ENCODE measurements at places on chromosomes 4 and X.

GRCh38 chrX:135327299-135327698 lies 18.0 kb downstream of the ETDC start:
- DNase-seq, result no peak

- DNase-seq, result no peak
Observed at GRCh38 chr4:73730292-73730691, 10.1 kb upstream of the CXCL8 start.

GRCh38 chrX:9609499-9609898 lies 144.6 kb downstream of the TBL1X start:
- DNase-seq, result no peak

- no peak for DNase-seq
Observed at GRCh38 chrX:936979-937769, 275.3 kb downstream of the CRLF2 start.

GRCh38 chr4:17797808-17798207 lies 12.7 kb downstream of the DCAF16 start:
- DNase-seq, result no peak

DNA sequence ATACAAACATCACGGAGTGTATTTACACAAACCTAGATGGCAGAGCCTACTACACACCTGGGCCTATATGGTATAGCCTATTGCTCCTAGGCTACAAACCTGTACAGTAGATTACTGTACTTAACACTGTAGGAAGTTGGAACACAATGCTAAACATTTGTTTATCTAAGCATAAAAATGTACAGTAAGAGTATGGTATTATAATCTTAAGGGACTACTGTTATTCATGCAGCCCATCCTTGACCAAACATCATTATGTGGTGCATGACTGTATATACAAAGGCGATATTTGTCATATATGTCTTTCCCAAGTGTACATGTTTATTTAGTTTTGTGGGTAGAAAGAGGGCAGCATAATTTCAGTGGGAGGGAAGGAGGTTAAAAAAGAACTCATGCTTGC lies 177.7 kb upstream of the FSTL5 start:
- DNase-seq, result no peak

- DNase-seq, result no peak
Observed at GRCh38 chr4:138789796-138790195, 225.8 kb upstream of the NOCT start.

GRCh38 chr4:124708517-124709300 lies 3.8 kb downstream of the ANKRD50 start:
- DNase-seq, result no peak

DNA sequence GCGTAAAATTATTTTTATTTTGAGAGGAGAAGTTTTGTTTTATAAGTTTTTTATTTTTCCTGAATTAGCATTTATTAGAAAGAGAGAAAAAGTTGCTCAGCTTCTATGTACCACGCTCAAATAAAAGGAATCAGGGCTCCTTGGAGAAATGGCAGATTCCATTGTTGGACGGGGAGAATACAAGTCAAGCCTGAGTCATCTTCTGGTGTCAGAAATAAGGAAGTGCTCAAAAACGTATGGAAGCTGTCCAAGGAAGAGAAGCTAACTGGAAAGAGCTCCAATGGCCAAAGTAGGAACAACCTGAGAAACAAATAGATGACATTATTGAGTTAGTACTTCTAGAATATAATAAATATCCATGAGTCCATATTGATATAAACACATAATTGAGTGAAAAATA lies 89.3 kb upstream of the NEIL3 start:
- no peak for DNase-seq

DNA sequence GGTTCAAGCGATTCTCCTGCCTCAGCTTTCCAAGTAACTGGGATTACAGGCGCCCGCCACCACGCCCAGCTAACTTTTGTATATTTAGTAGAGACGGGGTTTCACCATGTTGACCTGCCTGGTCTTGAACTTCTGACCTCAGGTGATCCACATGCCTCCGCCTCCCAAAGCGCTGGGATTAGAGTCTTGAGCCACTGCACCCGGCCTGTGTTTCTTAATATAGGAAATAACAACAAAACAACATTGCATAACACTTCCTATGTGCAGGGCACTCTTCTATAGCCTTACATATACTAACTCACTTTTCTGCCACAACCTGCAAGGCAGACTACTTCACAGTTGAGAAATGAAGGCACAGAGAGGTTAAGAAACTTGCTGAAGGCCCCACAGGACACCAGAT lies 12.8 kb upstream of the TMEM131L start:
- DNase-seq, result no peak

- DNase-seq, result no peak
Observed at GRCh38 chr4:110475881-110476818, at the start of gene ENPEP. ENPEP (plus strand) TSS chr4:110476155; CDS start chr4:110476415, 260 bp downstream.

DNA sequence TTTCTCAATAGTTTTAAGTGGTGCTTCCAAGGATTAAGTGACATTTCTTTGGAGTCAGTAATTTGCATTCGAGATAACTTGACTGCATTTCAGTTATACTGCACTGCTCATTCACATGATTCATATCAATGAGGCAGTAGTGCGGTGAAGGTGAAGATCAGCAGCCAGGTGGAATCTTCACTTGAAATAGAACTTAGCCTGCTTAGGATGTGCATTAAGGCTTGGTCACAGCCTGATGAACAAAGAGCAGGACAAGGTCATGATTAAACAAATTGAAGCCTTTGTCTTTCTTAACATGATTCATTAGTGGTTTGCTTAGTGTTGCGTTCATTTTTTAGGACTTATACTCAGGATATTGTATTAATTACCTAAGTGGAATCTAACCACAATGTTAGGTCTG lies 212.1 kb upstream of the GALNTL6 start:
- no peak for DNase-seq

DNA sequence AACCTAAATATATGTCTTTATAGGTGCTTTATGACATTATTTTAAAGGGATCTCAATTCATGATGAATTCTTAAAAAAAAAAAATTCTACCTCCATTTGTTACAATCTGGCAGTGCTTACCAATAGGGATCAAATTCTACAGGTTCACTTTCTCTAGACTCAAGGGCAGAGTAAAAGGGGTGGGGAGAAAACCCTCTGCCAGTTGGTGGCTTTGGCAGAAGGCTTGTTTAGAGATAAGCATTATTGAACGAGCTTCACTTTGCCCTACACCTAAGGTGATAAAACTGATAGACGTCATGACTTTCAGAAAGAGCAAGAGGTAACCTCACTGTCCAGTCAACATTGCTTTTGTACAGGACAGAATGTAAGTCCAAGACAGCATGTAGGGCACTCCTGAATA lies 53.6 kb downstream of the OSTC start:
- no peak for DNase-seq

GRCh38 chr4:139633661-139634060 lies 32.0 kb upstream of the MGST2 start:
- DNase-seq, result no peak

DNA sequence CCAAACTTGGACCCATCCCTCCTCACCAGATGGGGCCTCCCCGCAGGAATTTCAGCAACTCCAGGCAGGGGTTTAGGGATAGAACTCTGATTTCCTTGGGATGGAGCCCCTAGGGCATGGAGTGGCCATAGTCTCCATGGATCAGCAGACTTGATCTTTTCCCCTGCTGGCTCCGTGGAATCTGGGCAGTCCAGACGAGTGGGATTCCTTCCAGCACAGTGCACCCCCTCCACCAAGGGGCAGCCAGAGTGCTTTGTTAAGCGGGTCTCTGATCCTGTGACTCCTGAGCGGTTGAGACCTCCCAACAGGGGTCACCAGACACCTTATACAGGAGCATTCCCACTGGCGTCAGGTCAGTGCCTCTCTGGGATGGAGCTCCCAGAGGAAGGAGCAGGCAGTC lies 40.4 kb downstream of the ENPP6 start:
- DNase-seq, result no peak

DNA sequence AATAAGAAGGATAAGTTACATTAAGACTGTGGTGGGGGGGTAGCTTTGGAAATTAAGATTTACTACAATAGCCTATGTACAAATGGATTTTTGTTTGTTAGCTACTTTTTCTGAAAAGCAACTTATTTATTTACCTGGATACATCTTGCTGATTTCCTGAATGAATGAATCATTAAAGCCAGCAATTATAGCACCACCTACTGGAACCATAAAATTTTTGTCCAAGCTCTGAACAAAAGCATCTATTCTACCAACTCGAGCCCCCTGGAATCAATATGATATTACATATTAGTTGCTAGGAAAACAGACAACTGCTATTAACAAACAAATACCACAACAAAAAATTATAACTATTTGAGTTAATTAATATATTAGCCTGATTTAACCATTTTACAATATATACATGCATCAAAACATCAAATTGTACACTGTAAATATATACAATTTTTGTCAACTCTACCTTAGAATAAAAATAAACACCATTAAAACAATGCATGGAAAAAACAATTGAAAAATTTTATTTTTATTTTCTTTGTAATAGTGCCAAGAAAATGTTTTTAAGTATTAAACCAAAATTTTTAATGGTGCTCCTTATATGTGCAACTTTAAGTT lies 15.3 kb downstream of the SEPSECS start:
- DNase-seq, result no peak

DNA sequence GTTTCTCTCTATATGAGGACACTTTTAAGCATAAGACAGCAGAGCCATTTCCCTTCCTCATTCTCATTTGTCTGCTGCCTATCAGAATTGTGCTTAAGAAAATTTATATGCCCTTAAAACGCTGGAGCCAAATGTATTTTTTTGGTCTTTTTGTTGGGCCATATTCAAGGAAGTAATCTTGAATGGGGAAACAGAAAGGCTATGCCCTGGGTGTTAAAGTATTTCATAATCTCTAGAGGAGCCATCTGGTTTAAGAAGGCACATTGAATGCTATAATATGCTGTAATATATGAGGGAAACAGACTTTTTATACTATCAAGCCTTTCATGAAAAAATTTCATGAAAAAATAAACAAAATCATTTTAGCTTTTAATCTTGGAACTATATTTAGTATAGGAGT lies 4.3 kb downstream of the DMD start:
- DNase-seq, result no peak

DNA sequence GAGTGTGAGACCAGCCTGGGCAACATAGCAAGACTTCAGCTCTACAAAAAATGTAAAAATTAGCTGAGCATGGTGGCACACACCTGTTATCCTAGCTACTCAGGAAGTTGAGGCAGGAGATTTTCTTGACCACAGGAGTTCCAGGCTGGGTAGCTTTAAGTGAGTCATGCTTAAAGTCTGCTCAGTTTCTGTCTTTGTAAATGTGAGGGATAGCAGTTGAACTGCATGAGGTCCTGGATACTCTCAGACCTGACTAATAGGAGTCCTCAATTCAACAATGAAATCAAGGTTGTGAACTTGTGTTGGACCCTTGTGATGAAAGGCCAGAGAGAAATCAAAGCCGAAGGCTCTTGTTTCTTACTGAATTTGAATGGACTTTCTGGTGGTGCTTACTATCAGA lies 45.2 kb downstream of the STARD8 start:
- no peak for DNase-seq

GRCh38 chr4:173128199-173128890 lies 40.3 kb upstream of the GALNT7 start:
- no peak for DNase-seq

DNA sequence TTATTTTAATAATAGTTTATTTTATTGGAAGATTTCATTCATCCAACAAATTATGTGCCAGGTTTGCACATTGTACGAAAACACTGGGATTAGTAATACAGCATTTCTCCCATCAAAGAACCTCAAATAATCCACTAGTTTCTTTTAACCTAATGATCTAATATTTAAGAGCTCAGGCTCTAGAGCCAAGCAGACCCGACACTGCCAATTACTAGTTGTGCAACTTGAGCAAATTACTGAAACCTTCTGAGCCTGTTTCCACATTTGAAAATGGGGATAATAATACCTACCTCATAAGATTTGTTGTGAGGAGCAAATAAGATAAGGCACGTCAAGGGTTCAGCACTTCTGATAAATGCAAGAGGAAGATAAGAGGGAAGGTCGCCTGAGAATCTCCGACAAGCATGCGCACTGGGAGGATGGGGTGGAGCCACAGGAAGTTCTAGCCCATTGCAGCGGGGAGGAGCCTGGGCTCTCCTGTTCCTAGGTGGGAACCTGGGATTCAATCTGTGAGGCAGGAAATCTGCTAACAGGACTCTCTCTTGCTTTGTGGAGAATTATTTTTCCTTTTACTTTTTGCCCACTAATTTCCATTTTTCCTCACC lies 141.5 kb upstream of the SMAD1 start:
- DNase-seq, result no peak

GRCh38 chr4:151043803-151044515 lies 28.9 kb upstream of the LRBA start:
- DNase-seq, result no peak

GRCh38 chrX:48665991-48666390 lies 17.6 kb upstream of the WAS start:
- DNase-seq, result no peak

GRCh38 chr4:107131295-107131694 lies 95.2 kb upstream of the DKK2 start:
- DNase-seq, result no peak

GRCh38 chr4:172725581-172725980 lies 443.0 kb upstream of the GALNT7 start:
- no peak for DNase-seq

GRCh38 chr4:174714393-174715211 lies 114.4 kb downstream of the GLRA3 start:
- DNase-seq, result no peak
